Lung (tissue), 17 donors: ENCODE measurements at places on chromosomes 7 and 10. TPM values are rescaled to one million over a fixed set of nuclear protein-coding genes. Genes with fewer than 3 reads are reported as not detected.

LIPN gene
- polyA plus RNA-seq = not detected

- no peak for DNase-seq
Measured at GRCh38 chr10:123442901-123443300, 223.3 kb upstream of the GPR26 start.

ACBD7 gene
- polyA plus RNA-seq = 0.19 TPM

- DNase-seq = no peak
Measured at GRCh38 chr7:54882694-54883093, 123.7 kb upstream of the SEC61G start.

DNA sequence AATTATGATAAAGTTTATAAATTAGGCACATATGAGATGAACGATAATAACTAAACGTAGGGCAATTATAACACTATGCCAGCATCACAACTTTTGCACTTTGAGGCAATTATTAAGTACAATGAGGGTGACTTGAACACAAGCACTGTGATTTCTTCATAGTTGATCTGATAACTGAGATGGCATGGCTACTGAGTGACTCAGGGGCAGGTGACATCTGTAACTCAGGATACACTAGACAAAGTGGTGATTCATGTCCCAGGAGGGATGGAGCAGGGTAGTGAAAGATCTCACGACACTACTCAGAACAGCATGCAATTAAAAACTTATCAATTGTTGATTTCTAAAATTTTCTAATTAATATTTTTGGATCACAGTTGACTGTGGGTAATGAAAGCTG lies 98.3 kb upstream of the ARHGAP21 start:
- no peak for DNase-seq

COBL gene
- 8.3 TPM for polyA plus RNA-seq

GRCh38 chr10:110223298-110223925 lies 16.0 kb downstream of the MXI1 start:
- no peak for DNase-seq

GRCh38 chr7:159023746-159024145 lies 120.9 kb downstream of the VIPR2 start:
- DNase-seq = no peak

NUDT13 gene
- polyA plus RNA-seq = 4.2 TPM

GRCh38 chr10:56991591-56992069 lies 630.6 kb upstream of the ZWINT start:
- no peak for DNase-seq

- no peak for DNase-seq
Measured at GRCh38 chr7:98130959-98131358, 24.3 kb downstream of the LMTK2 start.

- DNase-seq = no peak
Measured at GRCh38 chr7:138796038-138796615, 1.7 kb upstream of the TMEM213 start.

- peak; percentile 50 for DNase-seq
Measured at GRCh38 chr7:95845007-95845406, 72.7 kb downstream of the DYNC1I1 start.

DNA sequence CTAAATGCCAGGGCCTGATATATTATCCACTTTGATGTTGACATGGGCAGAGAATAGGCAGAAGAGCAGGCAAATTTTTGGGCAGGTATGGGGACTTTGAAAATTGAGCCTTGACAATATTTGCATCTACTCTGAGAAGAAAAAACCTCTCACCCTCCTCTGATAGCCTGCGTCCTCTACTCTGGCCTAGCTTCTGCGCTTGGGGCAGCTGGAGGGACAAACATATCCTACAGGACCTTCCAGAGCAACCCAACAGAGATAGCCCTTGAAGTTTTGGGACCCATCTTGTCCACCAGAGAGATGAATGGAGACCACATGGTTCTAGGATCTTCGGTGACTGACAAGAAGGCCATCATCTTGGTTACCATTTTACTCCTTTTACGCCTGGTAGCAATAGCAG lies at the start of gene TAS2R60:
TAS2R60 (plus strand) TSS at position 301 of the 400 bp plus-strand sequence; CDS start at position 301, 0 bp downstream.
- no peak for DNase-seq

SNX8 gene
- 44.6 TPM for polyA plus RNA-seq

DNA sequence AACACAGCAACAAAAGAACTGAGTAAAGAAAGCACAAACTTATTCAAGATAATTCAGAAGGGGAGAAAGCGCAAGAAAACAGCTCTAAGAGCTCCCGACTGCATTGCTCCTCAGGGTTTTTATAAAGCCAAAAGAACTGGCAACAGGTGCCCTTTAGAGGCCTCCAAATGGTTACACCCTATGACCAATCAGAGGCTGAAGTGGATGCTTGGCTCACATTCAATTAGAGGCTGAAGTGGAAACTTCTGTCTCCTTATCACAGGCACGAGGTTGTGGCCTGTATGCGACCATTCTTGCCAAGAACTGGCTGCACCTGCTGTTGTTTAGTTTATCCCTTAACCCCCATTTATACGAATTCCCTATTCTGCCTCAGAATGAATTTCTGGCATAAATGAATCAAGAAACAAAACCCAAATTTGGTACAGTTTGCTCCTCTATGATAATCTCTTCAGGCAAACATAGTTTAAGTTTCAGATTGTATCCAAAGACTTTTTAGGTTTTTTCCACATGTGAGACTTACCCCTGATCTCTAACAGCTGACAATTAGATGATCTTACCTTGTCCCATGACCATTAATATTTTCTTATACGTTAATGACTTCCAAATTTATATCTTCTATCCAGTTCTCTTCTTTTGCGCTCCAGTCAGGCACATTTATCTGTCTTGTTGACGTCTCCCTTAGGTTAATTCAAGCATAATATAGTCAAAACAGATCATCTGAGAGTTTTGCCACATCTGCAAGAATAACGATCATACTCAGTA lies 504.8 kb downstream of the NXPH1 start:
- DNase-seq = peak; percentile 37

GRCh38 chr7:157573244-157573643 lies 236.4 kb downstream of the DNAJB6 start:
- no peak for DNase-seq

CTAGE6 gene
- not detected for polyA plus RNA-seq

- no peak for DNase-seq
Measured at GRCh38 chr10:96208271-96208670, 63.1 kb downstream of the BLNK start.

DNA sequence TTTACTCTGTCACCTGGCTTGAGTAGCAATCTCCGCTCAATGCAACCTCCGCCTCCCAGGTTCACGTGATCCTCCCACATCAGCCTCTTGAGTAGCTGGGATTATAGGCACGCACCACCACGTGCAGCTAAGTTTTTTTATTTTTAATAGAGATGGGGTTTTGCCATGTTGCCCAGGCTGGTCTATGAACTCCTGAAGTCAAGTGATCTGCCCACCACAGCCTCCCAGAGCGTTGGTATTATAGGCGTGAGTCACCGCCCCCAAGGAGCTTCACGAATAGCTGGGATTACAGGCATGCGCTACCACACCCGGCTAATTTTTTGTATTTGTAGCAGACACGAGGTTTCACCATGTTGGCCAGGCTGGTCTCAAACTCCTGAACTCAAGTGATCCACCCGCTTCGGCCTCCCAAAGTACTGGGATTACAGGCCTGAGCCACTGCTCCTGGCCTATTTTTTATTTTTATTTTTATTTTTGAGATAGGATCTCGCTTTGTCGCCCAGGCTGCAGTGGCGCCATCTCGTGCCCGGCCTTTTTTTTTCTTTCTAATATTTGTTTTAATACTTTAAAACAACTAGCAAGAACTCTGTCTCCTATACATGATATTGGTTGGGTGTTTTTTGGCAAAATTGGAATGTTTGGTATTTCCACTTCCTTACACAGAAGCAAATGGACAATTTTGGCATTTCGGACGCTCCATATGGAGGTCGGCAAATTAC lies 1.1 kb downstream of the EFCAB10 start:
- no peak for DNase-seq

DNA sequence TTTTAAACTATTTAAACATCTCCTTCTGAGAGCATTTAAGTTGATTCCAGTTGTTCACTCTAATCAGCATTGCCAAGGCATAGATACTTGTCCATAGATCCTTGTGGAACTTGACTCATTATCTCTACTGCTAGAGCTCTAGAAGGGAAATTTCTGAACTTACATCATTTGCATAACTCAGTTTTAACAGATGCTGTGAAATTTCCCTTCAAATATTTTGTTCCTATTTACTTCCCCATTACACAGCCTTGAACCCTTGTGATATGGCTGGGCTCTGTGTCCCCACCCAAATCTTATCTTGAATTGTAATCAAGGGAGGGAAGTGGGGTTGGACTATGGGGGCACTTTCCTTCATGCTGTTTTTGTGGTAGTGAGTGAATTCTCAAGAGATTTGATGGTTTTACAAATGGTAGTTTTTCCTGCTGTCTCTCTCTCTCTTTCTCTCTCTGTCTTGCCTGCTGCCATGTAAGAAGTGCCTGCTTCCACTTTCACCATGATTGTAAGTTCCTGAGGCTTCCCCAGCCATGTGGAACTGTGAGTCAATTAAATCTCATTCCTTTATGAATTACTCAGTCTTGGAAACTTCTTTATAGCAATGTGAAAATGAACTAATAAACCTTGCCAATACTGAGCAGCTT lies 25.4 kb downstream of the INSIG1 start:
- no peak for DNase-seq

USP6NL gene
- 5.4 TPM for polyA plus RNA-seq

- no peak for DNase-seq
Measured at GRCh38 chr7:155705623-155706360, 61.3 kb downstream of the RBM33 start.

GRCh38 chr7:1521456-1521855 lies 9.0 kb upstream of the MAFK start:
- DNase-seq = no peak

DNA sequence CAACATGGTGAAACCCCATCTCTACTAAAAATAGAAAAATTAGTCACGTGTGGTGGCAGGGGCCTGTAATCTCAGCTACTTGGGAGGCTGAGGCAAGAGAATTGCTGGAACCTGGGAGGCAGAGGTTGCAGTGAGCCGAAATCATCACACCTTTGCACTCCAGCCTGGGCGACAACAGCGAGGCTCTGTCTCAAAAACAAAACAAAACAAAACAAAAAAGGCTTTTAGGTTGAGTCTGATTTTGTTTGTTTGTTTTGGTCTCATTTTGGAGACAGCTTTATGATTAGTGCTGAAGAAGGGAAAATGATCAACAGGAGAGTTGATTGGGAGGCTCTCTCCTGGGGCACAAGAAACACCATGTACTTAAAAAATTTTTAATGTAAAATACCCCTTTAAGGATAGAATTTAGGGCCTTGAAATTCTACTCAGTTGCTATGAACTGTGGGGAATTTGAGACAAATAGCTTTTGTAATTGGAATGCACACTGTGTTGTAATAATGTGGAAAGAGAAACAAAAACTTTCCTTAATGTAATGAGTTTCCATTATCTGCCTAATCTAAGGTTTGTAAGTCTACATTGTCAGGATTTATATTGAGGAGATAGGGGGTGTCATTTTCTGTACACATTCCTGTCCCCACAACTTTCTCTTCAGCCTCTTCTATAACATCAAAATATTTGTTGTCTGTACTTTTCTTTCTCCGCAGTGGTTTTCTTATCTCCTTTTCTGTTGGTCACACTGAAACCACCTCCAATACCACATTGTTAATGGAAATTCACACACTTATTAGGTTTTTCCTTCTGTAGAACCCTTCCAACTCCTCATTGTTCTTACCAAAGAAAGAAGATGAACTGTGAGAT lies 41.3 kb downstream of the ARID5B start:
- peak; percentile 66 for DNase-seq

DNA sequence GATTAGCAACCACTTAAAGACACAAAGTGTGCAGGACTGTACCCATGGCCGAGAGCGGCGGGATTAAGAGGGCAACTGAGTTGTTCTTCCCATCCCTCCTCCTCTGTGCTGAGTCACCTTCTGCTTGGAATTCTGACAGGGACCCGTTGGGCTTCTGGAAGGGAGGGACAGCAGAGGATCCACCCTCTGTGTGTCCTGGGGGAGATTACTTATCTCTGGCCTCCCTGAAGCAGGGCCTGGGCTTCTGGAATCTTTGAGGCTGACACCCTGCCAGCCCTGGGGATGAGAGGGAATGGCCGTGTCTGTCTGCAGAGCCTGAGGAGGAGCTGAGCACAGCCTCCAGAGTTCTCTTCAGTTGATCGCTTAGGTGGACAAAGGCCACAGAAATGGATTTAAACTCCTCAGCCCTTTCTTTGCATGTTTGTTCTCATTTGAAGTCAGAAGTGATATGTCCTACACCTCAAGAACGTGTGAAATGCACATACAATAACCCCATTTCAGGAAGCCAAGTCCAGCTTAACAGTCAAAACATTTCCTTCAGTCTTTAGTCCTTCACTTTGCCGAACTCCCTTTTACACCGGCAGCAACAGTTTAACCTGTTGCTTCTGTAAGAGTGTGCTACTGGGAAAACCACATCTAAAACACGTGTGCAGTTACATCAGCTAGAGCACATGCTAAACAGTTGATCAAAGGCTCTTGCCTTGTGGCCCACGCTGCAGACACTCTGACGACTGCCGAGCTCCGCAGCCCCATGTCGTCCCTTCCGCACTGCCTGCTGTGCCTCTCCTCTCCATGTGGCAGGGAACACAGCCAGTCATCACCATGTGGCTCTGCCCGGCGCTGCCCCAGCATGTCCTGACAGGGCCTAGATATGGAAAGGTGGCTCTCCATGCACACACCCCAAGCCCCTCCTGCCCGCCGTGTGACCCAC lies 55.7 kb downstream of the IKZF1 start:
- DNase-seq = no peak

SH2D4B gene
- 0.23 TPM for polyA plus RNA-seq

BLOC1S2 gene
- polyA plus RNA-seq = 54.2 TPM

- DNase-seq = no peak
Measured at GRCh38 chr10:71845410-71846405, 5.3 kb downstream of the PSAP start.

HEPACAM2 gene
- polyA plus RNA-seq = 0.08 TPM

DNA sequence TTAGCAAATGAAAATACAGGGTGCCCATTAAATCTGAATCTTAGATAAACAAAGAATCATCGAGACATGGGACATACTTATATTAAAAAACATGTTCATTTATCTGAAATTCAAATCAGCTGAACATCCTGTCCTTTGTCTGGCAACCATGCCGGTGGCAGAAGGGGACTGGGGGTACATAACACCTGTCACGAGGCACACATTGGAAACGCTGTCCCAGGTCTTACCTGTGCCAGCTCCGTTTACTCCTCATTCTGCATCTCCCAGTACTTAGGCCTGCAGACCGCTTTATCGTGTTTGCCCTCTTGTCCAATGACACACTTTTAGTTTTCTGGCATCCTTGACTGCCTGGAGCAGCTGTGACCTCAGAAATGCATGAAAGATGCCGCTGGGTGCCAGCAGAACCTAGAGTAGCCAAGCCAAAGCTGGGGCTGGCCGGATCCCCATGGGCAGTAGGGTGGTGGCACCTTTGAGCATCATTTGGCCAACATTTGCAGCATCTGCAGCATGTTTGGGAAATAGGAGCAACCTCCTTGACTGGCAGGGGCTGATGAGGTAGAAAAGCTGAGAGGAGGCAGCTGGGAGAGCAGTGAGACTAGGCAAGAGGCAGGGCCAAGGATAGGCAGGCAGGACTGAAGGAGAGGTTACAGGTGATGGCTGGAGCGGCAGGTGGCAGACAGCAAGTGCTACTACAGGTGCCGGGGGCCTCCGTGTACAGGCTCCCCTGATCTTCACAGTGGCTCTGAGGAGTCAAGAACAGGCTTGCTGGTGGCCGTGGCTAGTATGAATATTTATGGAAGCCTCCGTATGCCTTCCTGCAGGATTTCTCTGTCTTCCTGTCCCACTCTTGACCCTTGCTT lies 62.3 kb upstream of the BTBD16 start:
- DNase-seq = no peak

SPDYE9 gene
- not detected for polyA plus RNA-seq
